ENCODE measurements at places on chromosomes 3 and 15. TPM values are rescaled to one million over a fixed set of nuclear protein-coding genes. Genes with fewer than 3 reads are reported as not detected.

Gene ITIH1
- polyA plus RNA-seq, result 1.6 TPM

Gene SLC12A1
- 0.10 TPM for polyA plus RNA-seq

Gene MYZAP
- 17.5 TPM for polyA plus RNA-seq

Gene GABRB3
- polyA plus RNA-seq, result 5.1 TPM

Gene SLC2A2
- polyA plus RNA-seq, result 202 TPM

DNA sequence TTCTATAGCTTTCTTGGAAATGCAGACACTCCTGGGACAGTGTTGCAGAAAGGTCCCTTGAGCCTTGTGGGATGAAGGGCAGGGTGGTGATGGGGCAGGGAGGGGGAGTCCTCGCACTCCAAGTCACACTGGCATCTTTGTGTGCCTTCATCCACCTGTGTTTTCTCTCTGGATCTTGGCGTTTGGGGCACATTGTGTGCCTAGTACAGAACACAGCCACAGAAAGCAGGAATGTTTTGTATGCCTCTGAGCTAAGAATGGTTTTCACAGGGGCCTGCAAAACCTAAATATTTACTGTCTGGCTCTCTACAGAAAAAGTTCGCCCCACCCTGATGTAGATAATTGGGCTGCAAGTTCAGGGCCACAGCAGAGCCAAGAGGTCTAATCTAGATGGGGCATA lies 5.7 kb downstream of the MYZAP start:
- DNase-seq, result no peak

DNA sequence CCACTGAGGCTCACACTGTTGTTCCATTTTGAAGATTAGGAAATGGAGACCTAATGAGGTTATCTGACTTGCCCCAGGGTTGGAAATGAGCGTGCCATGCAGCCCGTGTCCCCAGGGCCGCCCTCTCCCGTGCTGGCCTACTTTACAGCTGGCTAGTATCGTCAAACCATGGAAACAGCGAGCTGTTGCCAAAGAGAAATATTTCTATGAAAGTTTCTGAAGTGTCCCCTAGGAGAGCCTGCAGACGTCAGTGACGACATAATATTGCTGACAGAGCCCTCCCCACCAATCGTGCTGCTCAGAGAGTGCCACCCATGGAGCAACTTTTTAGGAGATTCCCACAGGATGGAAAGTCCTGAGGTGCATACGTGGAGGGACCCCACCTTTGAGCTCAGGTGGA lies 11.2 kb upstream of the FAM174B start:
- DNase-seq, result peak; percentile 20

- peak; percentile 17 for DNase-seq
These were observed 216.2 kb downstream of the ADAMTS17 start for GRCh38 chr15:100125401-100126191.

DNA sequence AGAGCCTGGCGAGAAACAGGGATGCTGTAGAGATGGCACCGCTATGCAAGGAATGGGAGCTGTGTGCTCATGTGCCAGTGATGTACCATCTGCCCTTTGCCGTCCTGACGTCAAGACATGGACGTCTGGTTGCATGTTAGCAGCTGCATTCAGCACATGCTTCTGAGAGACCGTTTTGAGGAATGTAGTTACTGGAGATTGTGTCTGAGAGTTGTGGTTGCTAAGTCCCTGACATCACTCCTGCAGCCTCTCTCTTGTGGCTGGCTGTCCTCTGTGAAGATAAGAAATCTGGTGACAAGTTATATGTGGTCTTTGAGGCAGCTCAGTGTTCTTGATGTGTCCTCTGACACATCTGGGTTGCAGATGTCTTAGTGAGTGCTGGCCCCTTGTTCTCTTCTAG lies 165.1 kb downstream of the APBA2 start:
- DNase-seq, result no peak

DNA sequence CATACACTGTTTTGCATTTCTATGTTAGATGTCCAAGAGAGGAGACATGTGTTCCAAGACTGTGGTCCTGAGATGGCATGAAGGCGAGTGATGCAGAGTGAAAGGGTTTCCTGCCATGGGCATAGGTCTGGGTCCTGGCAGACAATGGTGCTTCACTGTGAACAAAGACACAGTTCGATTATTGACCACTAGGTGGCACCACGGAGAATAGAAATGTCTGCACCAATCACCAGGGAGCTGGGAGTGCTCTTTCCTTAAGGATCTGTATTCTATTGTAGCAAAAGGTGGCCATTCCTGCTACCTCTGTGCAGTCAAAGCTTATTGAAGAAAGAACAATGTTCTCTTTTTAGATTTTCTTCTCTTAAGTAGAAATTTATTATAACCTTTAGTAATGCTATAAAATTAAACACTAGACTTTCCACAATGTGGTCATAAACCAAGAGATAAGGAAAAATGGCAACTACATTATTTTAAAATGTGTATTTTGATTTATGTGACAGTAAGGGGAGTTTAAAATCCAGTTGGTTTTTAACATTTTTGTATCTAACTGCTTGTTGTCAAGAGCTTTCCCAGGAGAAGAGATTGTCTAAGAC lies 88.7 kb downstream of the GABRG3 start:
- peak; percentile 22 for DNase-seq

GRCh38 chr15:39161096-39161495 lies 419.8 kb upstream of the THBS1 start:
- no peak for DNase-seq

DNA sequence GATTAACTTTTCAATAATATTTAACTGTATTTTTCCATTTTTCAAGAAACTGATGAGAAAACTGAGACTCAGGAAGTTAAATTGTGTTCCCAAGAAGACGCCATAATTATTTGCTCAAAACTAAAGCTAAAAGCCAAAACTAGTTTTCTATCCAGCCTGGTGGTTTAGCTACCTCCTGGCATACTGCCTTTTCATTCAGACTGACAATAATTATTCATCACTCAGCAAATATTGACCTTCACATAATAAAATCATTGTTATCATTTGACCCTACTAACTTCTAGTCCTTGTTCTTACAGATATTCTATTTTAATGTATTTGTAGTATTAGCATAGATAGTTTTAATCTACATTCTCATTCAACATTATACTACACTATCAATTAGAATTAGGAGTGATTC lies 210.6 kb upstream of the GADL1 start:
- no peak for DNase-seq

- no peak for DNase-seq
These were observed 33.4 kb downstream of the POC1A start for GRCh38 chr3:52120556-52121463.

GRCh38 chr3:70000028-70000410 lies 486 bp downstream of the SAMMSON start:
- no peak for DNase-seq

DNA sequence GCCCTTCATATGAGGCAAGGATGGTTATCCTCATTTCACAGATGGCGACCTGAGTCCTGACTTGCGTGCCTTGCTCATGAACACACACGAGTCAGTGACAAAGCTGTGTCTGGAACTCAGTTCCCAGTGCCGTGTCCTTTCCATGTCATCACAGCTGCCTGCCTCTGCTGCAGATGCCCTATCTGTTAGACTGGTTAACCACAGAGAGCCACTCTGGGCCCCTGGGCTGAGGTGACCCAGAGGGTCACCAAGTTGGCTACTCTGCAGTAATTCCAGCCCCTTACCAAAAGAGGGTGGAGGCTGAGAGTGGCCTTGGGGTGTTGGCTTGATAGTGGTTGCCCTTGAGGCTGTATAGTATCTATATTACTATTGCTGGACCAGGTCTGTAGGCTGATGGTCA lies 41.0 kb downstream of the RAB11A start:
- DNase-seq, result no peak

GRCh38 chr3:81909796-81910195 lies 148.4 kb upstream of the GBE1 start:
- DNase-seq, result no peak

Data from large intestine (tissue), 12 donors.